ENCODE measurements at places on chromosomes 7 and 10.

DNA sequence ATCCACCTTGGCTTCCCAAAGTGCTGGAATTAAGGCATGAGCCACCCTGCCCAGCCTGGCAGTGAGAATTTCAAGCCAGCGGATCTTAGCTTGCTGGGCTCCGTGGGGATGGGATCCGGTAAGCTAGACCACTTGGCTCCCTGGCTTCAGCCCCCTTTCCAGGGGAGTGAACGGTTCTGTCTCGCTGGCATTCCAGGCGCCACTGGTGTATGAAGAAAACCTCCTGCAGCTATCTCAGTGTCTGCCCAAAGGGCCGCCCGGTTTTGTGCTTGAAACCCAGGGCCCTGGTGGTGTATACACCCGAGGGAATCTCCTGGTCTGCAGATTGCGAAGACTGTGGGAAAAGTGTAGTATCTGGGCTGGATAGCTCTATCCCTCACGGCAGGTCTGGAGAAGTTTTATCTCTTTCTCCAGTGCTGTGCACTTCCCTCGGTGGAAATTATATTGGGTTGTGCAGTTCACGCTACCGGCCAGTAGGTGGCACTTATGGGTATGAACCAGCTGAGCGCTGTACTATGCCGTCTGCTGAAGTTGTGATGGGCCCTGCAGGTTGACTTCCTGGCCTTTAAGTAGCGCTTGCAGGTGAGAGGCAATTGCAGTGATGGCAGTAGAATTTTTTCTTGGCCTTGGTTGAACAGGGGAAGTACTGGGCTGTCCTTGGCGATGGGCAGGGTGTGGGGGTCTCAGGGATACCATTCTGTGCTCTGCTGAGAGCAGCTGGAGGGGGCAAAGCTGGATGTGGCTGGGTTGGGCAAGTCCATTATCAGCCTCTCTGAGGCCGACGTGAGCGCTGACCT is 138.0 kb upstream of the MTPN start:
- H3K27me3 ChIP-seq, result no peaks in the 10 kb centered on the region
- DNase-seq, result no peak
- H3K36me3 ChIP-seq, result no peaks in the 10 kb centered on the region
- H3K27ac ChIP-seq, result no peak overlapping the region

- H3K27ac ChIP-seq, result no peak overlapping the region
- H3K4me1 ChIP-seq, result no peaks in the 10 kb centered on the region
- H3K36me3 ChIP-seq, result no peaks in the 10 kb centered on the region
Observed at GRCh38 chr10:65765006-65765541, 1160.8 kb upstream of the LRRTM3 start.

GRCh38 chr10:24467136-24467535 is 256.6 kb downstream of the ARHGAP21 start:
- H3K27me3 ChIP-seq, result no peaks in the 10 kb centered on the region
- H3K36me3 ChIP-seq, result no peaks in the 10 kb centered on the region
- H3K27ac ChIP-seq, result peak overlapping the region; percentile 78
- H3K4me1 ChIP-seq, result peaks cover 46% of the 10 kb centered on the region
- DNase-seq, result no peak

DNA sequence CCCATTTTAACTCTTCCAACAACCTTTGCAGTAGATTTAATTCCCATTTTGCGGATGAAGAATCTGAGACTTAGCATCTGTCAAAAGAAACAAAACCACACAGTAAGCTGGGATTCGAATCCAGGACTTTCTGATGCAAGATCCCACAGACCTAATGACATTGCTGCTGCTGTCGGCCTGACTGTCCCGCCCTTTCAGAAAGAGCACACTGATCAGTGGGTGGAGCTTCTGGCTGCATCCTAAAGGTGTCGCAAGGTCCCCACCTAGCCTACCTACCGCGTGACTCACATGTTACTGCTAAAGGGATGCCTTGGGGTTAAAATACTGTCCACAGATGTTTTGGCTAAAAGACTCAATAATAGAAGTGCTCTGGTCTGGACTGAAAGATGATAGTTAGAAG is 134.7 kb downstream of the EMX2 start:
- DNase-seq, result no peak
- H3K36me3 ChIP-seq, result no peaks in the 10 kb centered on the region
- H3K4me1 ChIP-seq, result no peaks in the 10 kb centered on the region

- no peak overlapping the region for H3K4me3 ChIP-seq
- H3K27me3 ChIP-seq, result no peaks in the 10 kb centered on the region
- no peak for DNase-seq
- no peaks in the 10 kb centered on the region for H3K4me1 ChIP-seq
Observed at GRCh38 chr7:112874909-112875308, 84.7 kb upstream of the TMEM168 start.

- no peak overlapping the region for H3K4me3 ChIP-seq
- no peaks in the 10 kb centered on the region for H3K4me1 ChIP-seq
- H3K27me3 ChIP-seq, result no peaks in the 10 kb centered on the region
- H3K27ac ChIP-seq, result no peak overlapping the region
Observed at GRCh38 chr7:134009314-134010110, 117.6 kb upstream of the LRGUK start.

DNA sequence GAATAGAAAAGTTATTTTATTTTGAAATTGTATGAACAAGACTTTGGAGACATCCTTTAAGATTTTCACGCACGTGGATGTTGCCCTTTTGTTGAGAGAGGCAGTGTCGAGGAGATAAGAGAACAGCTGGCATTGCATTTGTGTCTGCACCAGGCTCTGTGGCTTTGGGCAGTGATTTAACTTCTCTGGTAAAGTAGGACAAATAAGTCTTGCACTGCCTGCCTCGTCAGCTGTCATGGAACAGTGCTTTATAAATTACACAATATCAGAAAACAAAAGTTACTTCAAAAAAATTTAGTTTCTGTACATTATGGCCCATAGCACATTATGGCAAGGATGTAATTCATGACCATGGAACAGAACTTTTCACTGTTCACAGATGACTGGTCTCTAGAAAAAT is 20.1 kb downstream of the SNX10 start:
- no peak overlapping the region for H3K4me3 ChIP-seq
- H3K27me3 ChIP-seq, result no peaks in the 10 kb centered on the region
- no peaks in the 10 kb centered on the region for H3K36me3 ChIP-seq
- H3K4me1 ChIP-seq, result peaks cover 2% of the 10 kb centered on the region
- H3K27ac ChIP-seq, result no peak overlapping the region

GRCh38 chr7:142542942-142543341 is 206.3 kb upstream of the PRSS1 start:
- no peak overlapping the region for H3K4me3 ChIP-seq
- no peak for DNase-seq
- H3K27ac ChIP-seq, result no peak overlapping the region
- no peaks in the 10 kb centered on the region for H3K27me3 ChIP-seq

DNA sequence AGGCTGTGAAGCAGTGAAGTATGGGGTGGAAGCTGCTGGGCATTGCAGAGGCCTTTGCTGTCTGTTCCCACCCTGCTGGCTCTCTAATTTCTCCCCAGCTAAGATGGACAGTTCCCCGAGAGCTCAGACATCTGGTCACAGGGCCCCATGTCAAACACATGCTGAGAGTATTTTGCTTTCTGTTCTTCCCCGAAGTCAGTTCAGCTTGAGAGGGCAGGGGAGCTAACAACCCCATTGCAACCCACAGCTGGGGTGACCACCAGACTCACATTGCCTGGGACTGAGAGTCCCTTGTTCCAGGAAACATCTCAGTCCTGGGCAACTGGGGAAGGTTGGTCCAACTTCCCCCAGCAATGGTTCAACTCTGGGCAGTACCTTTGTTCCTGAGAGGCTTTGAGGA is 52.8 kb downstream of the ABCA13 start:
- no peak overlapping the region for H3K4me3 ChIP-seq
- H3K36me3 ChIP-seq, result no peaks in the 10 kb centered on the region
- no peaks in the 10 kb centered on the region for H3K27me3 ChIP-seq

DNA sequence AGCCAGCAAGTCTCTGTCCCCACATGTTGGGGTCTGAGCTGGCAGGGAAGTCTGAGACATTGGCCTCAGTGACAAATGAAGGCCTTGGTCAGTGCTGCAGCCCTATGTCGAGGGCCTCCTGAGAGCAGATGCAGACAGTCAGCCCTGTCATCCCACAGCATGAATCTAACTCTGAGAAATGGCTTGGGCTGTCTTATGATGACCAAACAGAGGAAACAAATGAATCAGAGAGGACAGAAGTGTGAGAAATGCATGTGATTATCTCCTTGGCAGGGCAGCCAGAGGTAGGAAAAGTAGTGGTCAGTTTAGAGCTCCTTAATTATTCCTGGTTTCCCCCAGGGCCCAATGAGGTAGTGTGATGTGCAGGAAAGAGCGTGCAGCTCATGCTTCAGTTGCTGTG is 287.6 kb downstream of the SORCS3 start:
- DNase-seq, result no peak
- H3K4me1 ChIP-seq, result no peaks in the 10 kb centered on the region
- no peaks in the 10 kb centered on the region for H3K27me3 ChIP-seq
- no peak overlapping the region for H3K27ac ChIP-seq
- H3K36me3 ChIP-seq, result no peaks in the 10 kb centered on the region
- H3K4me3 ChIP-seq, result no peak overlapping the region

GRCh38 chr10:88721392-88721791 is 15.3 kb downstream of the LIPK start:
- H3K27me3 ChIP-seq, result no peaks in the 10 kb centered on the region
- DNase-seq, result no peak
- no peaks in the 10 kb centered on the region for H3K4me1 ChIP-seq
- H3K27ac ChIP-seq, result no peak overlapping the region
